Liver (tissue), 10 donors: ENCODE measurements at places on chromosomes 4 and X. TPM values are rescaled to one million over a fixed set of nuclear protein-coding genes. Genes with fewer than 3 reads are reported as not detected.

- no peak for DNase-seq
These were observed 42.5 kb upstream of the LEF1 start for GRCh38 chr4:108210989-108211835.

- no peak for DNase-seq
These were observed 49.2 kb upstream of the MSX1 start for GRCh38 chr4:4810092-4810774.

DNA sequence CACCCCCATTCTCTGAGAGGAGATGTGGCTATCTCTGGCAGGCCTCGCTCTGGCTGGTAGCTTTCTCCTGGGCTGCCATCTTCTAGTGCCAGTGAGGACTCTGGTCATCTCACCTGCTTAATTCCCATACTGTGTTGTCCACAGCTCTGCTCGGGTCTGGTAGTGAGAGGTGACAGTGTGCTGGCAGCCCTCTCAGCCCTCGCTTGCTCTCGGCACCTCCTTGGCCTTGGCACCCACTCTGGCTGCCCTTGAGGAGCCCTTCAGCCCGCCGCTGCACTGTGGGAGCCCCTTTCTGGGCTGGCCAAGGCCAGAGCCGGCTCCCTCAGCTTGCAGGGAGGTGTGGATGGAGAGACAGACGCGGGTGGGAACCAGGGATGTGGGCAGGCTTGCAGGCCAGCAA lies 52.7 kb downstream of the CPLX1 start:
- no peak for DNase-seq

DNA sequence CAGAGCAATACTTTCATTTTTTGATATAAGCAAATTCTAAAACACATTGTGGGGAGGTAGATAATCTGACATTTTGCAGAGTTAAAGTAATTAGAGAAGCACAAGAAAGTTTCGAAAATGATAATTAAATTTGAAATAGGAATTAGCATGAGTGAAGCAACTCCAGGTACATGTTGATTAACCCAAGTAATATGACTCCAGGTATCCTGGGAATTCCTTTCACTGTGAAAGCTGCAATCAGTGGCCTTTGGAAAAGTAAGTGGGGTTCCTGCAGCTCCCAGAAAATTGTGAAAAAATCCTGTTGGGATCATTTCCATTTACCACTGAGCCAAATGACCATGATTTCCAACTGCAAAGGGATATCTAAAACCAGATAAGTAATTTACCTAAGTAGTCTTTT lies 26.0 kb upstream of the CXCL2 start:
- no peak for DNase-seq

- no peak for DNase-seq
These were observed 13.0 kb upstream of the SEPSECS start for GRCh38 chr4:25172961-25173915.

- DNase-seq: no peak
These were observed 674.6 kb upstream of the SLIT2 start for GRCh38 chr4:19577097-19577496.

GRCh38 chrX:145524931-145525330 lies 277.6 kb downstream of the SPANXN1 start:
- no peak for DNase-seq

DNA sequence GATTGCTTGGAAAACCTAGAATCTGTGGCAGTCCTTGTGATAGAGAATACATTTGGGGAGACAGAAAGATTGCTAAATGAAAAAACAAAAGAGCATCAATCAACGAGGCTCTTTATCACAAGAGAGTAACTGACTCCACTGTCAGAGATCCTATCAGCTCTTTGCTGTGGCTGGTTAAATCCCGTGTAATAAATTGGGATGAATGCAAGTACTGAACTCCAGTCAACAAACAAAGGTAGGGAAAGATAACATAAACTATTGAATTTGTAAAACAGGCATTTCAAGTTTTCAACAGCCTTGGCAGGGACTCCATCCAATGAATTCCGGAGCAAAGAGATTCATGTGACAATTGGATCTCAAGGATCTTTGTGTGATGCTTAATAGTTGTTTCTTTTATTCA lies 21.3 kb downstream of the MMRN1 start:
- no peak for DNase-seq

DNA sequence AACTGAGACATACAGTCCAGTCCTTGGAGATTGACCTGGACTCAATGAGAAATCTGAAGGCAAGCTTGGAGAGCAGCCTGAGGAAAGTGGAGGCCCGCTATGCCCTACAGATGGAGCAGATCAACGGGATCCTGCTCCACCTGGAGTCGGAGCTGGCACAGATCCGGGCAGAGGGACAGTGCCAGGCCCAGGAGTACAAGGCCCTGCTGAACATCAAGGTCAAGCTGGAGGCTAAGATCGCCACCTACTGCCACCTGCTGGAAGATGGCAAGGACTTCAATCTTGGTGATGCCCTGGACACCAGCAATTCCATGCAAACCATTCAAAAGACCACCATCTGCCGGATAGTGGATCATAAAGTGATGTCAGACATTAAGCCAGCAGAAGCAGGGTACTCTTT lies 20.4 kb upstream of the FRMPD3 start:
- no peak for DNase-seq

DNA sequence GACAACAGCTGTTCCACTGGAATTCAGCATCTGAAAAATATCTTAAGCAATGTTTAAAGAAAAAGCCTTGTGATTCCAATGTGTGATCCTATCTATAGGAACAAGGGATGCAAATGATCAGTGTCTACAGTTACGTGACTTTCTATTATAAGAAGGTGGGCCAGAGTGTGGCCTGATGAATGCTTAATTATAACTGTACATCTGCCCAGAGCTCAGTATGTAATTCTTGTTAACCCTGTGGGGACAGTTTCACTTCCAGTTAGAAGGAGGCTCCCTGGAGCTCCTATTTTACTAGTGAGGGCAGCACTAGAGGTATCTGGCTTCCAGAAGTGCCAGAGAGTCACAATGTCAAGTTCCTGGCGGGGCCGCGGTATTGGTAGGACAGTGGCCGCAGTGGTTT lies 288.5 kb downstream of the USP46 start:
- DNase-seq: no peak

- DNase-seq: no peak
These were observed 101.6 kb downstream of the NPNT start for GRCh38 chr4:105996845-105997244.

DNA sequence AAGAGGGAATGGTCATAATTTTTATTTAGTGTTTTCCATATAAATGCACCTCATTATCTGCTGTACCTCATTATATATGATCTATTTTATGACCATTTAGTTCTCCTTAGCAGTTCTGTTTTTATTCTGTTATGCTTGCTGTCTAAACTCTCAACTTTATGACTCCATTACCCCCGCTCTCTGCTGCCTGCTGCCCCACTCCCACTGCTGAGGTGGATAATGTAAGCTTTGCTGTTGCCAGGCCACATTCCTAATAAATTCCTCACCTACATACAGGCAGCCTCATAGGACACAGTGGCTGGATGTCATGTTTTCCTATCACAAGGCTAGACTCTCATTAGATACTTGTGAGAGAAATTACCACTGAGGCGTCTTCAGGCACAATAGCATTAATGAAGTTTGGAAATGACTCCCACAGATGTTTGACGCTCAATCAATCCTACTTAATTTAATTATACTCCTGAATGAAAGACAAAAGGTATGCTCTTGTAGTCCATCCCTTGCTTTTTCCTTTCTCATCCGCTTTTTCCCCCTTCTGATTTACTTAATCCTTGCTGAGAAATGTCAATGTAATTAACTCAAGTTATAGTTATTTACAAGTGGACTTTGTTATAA lies 497.5 kb upstream of the IGFBP7 start:
- DNase-seq: no peak

GRCh38 chrX:134694333-134695322 lies 36.4 kb upstream of the PLAC1 start:
- DNase-seq: no peak

GRCh38 chrX:130100180-130100579 lies 10.1 kb downstream of the ELF4 start:
- no peak for DNase-seq

GRCh38 chr4:77599378-77599777 lies 6.2 kb upstream of the CXCL13 start:
- DNase-seq: no peak

- no peak for DNase-seq
These were observed 73.8 kb downstream of the FAM184B start for GRCh38 chr4:17707671-17708070.

DNA sequence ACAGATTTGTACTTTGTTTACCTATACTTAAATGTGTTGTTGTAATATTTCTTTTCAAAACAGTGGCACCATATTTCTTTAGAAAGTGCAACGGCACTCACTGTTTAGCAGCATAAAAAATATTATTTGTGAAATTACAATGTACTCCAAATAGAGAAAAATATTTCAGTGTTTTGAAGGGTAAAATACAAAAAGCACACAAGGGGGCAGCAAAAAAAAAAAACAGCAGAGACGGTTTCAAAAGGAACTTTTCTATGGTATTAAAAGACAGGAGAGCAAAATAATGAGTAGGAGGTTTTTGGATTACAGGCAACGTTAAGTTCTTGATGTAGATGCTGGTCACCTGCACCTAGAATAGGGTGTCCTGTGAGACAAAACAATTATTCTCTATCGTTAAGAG lies 2.0 kb downstream of the NUDT11 start:
- no peak for DNase-seq

DNA sequence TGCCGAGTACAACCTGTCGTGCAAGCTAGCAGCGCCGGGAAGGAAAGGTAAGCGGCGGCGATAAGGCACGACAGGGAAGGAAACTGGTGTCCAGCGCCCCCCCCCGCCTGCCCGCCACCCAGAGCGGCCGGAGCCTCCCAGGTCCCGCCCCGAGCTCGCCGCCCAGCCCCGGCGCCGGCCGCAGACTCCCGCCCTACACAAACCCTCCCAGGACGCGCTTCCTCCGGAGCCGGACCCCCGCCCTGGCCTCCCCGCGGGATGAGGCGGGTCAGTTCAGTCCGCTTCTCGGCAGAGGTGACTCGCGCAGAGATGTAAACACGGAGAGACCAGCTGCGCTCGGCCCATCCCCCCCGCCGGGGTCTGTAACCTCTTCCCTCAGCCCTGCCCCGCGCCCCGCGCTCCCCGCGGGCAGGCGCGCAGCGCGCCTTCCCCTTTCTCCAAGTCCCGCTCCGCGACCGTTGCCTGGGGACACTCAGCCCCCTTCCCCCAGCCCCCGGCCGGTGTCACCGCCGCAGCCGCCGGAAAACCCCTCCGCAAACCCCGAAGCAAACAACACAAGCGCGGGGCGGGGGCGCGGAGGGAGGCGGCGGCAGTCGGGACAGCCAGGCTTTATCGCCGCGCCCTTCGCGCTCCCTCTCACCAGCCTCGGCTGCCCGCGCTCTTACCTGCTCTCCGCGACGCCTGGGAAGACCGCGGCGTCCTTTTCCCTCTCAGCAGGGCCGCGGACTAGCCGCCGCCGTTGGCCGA lies 543 bp downstream of the ELF2 start:
- peak; percentile 83 for DNase-seq

PHKA1 gene
- 5.5 TPM for total RNA-seq

CXCL10 gene
- 9.4 TPM for total RNA-seq

SLBP gene
- 14.7 TPM for total RNA-seq

PAK3 gene
- 0.25 TPM for total RNA-seq

RBM46 gene
- not detected for total RNA-seq

PTCHD1 gene
- total RNA-seq: under 0.01 TPM

TRIM75 gene
- total RNA-seq: not detected

PRICKLE3 gene
- total RNA-seq: 6.5 TPM

MEPE gene
- total RNA-seq: not detected

ELF2 gene
- 31.0 TPM for total RNA-seq

TMSB15A gene
- 0.28 TPM for total RNA-seq

UCP1 gene
- not detected for total RNA-seq

BMPR1B gene
- 0.59 TPM for total RNA-seq

NEUROG2 gene
- total RNA-seq: not detected

CXXC4 gene
- 0.92 TPM for total RNA-seq

ZDHHC15 gene
- total RNA-seq: 0.23 TPM

EBP gene
- total RNA-seq: 362 TPM

WDR17 gene
- 0.84 TPM for total RNA-seq

ATP11C gene
- total RNA-seq: 52.1 TPM

CT45A5 gene
- not detected for total RNA-seq

HSFX2 gene
- total RNA-seq: 0.09 TPM
